Regular cardiac myocyte (primary cell): ENCODE measurements at places on chromosomes 2 and 18. TPM values are rescaled to one million over a fixed set of nuclear protein-coding genes. Genes with fewer than 3 reads are reported as not detected.

Gene NYAP2
- not detected in 2 replicates for total RNA-seq

Gene BOD1L2
- total RNA-seq: not detected in 2 replicates

Gene GAL3ST2
- total RNA-seq: 0.19 and 0.85 TPM in 2 replicates

Gene ST3GAL5
- 9.4 and 19.4 TPM in 2 replicates for total RNA-seq

Gene CXCR4
- 0.77 and 0.85 TPM in 2 replicates for total RNA-seq

Gene ATOH8
- total RNA-seq: 28.2 and 28.6 TPM in 2 replicates
